GM12891 (cell line): ENCODE measurements at places on chromosomes 7 and 10.

- no peak for DNase-seq
Observed at GRCh38 chr10:13712476-13712836, 125.7 kb downstream of the PRPF18 start.

DNA sequence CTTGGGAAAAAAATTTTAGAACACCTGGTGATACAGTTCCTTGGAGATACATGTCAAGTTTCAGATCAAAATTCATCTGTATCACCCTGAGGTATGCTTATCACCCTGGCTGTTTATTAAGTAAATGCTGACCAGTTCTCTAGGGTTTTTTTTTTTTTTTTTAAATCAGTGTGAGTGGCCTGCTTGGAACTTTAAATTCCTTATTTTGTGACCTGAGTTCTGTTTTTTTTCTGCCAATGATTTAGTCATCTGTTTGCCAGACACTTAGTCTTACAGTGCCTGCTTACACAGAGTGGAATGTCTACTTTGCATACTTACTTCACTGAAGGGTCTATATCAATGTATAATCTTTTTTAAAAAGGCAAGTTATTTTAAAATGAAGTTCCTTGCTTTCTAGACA lies 1.8 kb downstream of the TSPAN13 start:
- no peak for DNase-seq

DNA sequence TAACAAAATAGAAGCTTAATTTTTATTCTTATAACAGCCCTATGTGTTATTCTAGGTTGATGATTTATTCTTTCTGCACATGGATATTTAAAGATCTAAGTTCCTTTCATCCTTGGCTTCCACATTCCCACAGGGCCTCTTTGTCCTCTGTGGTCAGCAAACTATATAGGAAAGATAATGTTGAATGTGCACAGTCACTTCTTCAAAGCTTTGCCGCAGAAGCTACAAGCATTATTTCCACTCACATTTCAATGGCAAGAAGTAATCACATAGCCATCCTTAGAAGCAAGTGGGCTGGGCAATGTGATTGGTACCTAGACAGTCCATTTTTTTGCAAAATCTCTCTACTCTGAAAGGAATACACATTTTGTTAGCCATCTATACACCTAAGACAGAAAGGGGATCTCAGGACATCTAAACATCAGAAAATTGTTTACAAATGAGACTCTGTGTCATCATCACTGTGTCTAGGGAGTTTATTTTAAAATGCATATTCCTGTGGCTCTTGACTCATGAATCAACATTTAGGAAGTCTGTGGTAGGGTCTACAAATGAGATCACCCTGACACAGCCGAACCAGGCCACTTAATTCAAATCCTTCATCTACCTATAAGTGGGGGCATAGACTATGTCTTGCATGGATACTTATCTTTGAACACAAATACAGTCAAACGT lies 1060.5 kb downstream of the XPNPEP1 start:
- no peak for DNase-seq

DNA sequence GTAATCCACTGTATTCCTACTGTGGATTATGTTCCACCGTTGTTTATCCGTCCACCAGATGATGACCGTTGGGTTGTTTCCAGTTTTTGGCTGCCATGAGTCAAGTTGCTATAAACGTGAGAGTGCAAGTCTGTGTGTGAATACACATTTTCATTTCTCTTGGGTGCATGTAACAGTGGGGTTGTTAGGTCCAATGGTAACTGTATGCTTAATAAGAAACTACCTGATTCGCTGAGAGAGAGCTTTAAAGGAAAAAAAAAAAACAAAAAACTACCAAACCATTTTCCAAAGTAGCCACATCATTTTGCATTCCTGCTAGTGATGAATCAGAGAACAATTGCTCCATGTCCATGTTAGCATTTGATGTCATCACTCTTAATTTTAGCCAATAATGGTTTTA lies 15.9 kb downstream of the UBN2 start:
- DNase-seq: no peak

DNA sequence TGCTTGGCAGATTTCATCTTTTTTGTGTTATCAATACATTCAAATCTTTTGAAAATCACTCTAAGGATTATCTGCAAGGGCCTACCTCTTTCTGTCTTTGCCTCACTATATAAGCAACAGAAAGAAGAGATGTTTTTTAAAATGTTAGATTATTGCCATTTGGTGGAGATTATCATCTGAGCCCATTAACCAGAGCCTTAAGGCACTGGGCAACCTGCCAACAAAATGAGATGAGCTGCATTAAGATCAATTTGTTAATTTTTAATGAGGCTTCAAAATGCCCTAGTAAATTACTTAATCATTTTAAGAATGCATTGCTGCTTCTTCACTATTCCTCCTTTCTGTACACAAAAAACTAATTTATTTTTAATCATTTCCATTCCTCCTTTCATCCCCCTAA lies 314.1 kb downstream of the SNX13 start:
- DNase-seq: no peak

DNA sequence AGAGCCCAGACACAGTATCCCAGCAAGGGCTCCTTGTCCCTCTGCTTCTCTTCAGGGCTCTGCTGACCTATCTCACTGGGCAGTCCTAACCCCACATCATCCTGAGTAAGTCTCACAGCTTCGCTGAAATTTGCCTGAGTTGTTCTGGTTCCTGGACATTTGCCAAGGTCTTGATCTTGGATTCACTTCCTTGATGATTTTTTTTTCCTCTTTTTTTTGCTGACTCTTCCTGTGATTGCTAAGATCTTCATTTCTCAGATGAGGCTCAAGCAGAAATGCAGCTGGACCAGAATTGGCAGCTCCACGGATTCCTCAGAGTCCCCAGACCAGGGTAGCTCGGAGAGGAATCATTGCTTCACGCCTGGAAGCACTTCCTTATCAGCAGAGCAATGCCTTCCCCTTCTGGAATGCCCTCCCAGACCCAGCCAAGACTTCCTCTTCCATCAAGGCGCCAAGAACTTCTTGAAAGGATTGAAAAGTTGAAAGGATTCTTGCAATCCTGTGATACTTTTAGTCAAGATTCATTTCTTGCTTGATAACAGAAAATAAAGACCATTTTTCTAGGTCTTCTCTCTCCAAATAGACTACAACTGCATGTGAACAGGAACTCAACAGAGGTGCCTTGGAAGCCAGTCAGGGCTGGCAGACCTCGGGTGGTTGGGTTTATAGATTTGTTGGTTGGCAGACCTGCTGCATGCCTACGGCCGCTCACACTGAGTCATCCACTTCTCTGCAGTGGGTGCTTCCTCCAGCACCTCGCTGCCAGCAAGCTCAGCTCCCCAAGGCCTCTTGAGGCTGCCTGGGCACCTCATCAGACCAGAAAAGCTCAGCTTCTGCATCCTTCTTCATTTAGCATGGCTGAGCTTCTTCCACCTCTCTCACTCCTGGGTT lies 8.8 kb upstream of the AFAP1L2 start:
- no peak for DNase-seq

- DNase-seq: no peak
Observed at GRCh38 chr7:12766416-12766815, 79.0 kb downstream of the ARL4A start.

DNA sequence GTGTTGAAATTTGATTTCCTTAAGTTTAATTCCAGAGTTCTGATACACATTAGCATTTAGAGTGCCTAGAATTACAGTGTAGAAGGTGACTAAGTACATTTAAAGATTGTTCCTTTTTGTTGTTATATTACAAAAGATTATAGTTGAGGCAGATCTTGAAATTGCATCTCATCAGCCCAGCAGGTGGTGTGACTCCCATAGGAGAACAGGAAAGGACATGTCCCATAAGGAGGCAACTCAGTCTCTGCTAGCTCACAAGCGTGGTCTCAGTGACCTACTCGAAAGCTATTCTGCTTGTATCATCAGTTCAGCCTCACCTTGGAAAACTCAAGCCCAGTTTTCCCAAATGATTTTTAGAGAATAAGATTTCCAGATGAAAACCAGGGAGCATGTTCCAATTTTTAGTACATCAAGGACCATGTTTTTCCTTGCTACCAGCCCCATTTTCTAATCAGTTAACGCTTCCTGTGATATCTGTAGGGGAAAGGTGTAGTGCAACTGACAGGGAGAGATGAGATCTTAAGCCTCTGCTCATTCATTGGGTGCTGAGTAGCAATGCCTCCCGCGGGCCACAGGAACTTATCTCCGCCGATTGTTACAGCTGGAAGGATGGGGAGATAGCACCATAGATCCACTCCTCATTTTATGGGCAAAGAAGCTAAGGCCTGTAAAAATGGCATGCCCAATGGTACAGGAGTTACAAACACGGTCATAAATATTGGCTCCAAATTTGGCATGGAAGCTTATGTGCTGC lies 1.1 kb upstream of the GNAI1 start:
- no peak for DNase-seq

GRCh38 chr10:127343821-127344220 lies 147.4 kb upstream of the INSYN2A start:
- no peak for DNase-seq

DNA sequence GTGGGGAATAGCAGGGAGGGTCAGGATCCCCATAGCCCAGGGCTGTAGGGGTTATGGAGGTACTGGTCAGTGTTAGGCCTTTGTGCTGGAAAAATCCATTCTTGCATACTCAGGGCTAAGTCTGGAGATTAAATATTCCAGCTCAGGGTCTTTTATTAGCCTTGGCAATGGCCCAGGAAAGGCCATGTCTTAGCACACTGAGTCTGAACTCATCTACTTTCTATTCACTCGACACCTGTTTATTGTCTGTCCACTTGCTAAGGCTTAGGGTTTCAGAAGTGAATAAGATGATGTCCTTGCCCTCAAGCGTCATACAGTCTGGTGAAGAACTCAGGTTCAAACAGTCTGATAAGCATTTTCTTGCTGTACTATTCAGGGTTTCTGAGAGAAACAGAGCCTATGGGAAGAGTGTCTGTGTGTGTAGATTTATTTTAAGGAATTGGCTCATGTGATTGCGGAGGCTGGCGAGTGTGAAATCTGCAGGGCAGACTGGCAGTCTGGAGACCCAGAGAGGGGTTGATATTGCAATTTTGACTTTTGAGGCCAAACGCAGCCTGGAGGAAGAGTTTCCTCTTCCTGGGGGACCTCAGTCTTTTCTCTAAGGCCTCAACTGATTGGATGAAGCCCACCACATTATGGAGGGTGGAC lies 135.8 kb downstream of the RAMP3 start:
- no peak for DNase-seq

- no peak for DNase-seq
Observed at GRCh38 chr10:71727105-71727737, 7.6 kb upstream of the C10orf105 start.

- DNase-seq: no peak
Observed at GRCh38 chr10:109770663-109771062, 152.6 kb downstream of the XPNPEP1 start.

DNA sequence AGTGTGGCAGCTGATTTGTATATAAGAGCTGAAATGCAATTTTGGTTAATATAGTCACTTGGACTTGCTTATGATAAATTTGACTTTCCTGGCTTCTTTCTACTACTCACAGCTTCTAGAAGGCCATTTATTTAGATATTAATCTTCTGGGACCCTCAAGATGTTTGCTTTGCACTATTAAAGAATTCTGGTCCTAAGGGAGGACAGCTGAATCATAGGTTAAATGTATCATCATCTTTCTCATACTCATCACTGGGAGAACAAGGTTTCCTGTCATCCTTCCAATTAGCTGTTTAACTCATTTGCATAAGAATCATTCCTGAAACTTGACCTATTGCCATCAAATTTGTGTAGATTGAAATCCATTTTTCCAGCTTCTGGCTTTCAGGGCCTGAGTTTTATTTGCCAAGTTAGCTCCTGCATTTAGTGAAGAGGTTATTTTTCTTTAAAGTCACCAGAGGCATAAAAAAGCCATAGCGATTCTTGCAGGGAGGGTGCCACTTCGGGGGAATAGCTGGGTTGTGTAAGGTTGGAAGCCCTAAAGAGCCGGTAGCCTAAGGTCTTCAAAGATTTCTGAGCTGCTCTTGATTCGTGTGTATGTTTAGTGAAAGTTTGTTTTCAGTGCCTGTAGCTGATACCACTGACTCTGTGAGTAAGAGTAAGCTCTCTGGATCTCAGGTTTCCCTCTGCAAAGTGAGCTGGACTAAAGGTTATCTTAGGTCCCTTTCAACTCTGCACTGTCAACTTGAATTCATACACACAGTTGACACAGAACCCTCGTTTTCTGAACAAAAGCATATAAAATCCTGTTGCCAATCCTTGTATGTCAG lies 4.3 kb downstream of the MAP3K8 start:
- DNase-seq: no peak

- no peak for DNase-seq
Observed at GRCh38 chr7:130951303-130951975, 217.4 kb upstream of the KLF14 start.

DNA sequence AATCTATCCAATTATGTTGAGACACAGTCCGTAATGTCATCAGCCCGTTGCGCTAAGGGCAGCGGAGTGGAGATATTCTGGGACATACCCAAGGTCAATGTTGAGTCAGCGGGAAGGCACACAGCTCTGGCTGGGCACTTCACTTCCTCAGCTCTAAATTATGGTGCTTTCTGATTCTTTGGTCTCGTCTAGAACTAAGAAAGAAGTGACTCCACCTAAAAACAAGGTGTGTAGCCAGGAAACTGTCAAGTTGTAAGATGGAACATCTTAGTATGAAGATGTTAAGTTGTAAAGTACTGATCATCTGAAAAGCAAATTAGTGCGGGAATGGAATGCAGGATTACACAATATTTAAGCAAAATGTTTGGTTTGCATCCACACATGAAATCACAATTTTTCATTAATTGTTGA lies 43.1 kb downstream of the BAIAP2L1 start:
- no peak for DNase-seq

- no peak for DNase-seq
Observed at GRCh38 chr7:37714606-37715005, 31.0 kb downstream of the GPR141 start.

DNA sequence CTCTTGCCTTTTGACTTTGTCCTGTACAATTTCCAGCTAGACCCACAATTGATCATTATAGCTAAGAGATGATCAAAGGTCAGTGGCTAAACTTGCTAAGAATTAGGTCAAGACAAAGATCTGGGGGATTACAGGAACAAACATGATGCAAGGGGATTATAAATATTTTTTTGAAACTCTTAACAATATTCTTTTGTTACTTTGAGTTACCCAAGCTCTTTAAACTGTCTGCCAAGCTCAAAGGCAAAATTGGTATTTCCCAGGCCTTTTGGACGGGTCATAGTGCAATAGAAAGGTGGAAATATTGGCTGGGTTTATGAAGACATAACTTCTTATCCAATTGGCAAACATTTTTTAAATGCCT lies 23.4 kb downstream of the TBXAS1 start:
- DNase-seq: no peak

GRCh38 chr10:75202321-75203045 lies 8.1 kb upstream of the VDAC2 start:
- DNase-seq: no peak

DNA sequence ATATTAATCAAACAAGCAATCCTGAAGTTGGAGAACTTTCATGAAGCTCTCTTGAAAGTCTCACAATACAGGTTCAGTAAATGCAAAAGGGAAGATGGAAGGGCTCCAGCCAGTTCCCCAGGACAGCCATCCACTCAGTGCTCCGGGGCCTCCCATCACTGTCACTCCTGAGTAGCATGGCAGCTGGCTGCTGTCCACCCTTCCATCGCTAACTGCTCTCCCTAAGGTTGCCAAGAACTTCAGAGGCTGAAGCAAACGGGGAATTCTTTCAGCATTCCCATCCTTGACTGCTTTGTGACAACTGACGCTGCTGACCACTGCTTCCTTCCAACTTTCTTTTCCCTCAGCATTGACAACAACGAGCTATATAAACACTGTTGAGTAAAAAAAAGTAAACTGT lies 69.1 kb downstream of the VPS41 start:
- DNase-seq: no peak
